ENCODE measurements at places on chromosomes 13 and 19. TPM values are rescaled to one million over a fixed set of nuclear protein-coding genes. Genes with fewer than 3 reads are reported as not detected.

- no peak for DNase-seq
These were observed 276.9 kb upstream of the SGCG start for GRCh38 chr13:22903925-22904324.

- DNase-seq = no peak
These were observed 13.9 kb upstream of the PAK4 start for GRCh38 chr19:39111593-39112199.

DNA sequence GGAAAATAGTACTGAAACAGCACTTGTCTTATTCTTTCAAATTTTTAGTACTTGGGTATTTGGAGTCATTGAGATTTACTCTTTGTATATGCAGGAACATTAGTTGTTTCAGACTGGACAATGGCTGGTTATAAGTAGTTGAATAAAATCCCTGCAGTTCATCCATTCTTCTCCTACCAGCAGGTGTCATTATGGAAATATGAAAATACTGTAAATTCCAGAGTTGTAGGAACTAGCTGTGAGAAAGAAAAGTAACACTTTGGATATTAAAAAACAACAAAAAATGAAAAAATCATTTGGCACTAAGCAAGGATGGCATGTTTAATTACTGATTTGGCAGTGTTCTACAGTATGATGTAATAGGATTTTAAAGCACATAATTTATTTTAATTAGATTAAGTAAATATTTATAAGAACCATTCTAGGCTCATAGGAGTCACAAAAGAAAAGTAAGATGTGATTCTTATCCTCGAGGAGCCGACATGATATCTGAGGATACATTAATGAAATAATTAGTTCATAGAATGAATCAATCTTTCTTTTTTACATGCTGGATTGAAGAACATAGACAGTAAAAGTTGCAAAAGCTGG is 155.3 kb downstream of the KCNRG start:
- no peak for DNase-seq

CEACAM21 gene
- total RNA-seq = 0.27 TPM

- no peak for DNase-seq
These were observed 6.9 kb upstream of the JUNB start for GRCh38 chr19:12784394-12784870.

TPTE2 gene
- not detected for total RNA-seq

DNA sequence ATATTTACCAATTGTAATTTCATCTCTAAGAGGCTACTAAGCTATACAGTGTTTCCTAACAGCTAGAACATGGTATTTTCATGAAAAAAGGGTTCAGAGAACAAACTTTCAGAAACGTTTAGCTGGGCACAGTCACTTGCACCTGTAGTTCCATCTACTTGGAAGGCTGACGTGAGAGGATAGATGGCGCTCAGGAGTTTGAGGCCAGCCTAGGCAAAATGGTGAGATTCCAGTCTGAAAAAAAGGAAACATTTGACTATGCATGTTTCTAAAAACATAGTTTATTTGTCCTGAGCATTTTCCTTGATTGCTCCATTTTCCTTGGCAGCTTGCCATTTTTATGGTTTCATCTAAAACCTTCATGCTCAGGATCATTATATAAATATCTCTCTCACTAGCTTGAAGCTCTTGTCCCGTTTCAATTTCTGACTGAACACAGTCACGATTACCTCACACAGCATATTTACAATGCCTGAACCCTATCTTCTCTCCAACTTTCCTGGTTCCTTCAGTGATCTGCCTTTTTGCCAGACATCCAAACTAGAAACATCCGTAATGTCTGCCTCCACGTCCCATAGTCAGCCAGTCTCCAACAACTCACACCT is 200.8 kb downstream of the RGCC start:
- no peak for DNase-seq

DNA sequence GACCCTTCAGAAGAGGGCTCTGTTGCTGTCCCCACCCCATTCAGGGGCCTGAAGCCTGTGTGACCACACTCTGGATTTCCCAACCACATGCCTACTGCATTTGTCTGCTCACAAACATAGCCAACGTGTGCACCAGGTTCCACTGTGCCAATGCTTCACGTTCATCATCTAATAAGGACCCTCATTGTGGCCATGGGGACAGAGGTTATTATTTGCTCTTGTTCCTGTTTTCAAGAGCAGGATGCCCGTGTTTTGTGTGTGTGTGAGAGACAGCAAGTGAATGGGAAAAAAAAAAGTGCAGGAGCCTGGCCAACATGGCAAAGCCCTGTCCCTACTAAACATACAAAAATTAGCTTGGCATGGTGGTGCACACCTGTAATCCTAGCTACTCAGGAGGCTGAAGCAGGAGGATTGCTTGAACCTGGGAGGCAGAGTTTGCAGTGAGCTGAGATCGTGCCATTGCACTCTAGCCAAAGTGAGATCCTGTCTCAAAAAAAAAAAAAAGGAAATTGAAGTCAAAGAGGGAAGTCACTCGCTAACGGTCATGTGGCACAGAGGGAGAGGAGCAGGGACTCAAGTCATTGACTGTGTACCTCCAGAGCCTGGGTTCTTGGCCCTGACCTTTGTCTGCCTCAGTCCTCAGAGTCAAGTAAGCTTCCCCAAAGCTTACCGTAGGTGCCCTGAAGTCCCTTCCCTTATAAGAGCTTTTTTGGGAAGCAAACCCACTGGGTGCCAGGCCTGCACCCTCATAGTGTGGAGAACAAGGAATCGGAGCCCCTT is 6.9 kb downstream of the B3GNT8 start:
- DNase-seq = no peak

DNA sequence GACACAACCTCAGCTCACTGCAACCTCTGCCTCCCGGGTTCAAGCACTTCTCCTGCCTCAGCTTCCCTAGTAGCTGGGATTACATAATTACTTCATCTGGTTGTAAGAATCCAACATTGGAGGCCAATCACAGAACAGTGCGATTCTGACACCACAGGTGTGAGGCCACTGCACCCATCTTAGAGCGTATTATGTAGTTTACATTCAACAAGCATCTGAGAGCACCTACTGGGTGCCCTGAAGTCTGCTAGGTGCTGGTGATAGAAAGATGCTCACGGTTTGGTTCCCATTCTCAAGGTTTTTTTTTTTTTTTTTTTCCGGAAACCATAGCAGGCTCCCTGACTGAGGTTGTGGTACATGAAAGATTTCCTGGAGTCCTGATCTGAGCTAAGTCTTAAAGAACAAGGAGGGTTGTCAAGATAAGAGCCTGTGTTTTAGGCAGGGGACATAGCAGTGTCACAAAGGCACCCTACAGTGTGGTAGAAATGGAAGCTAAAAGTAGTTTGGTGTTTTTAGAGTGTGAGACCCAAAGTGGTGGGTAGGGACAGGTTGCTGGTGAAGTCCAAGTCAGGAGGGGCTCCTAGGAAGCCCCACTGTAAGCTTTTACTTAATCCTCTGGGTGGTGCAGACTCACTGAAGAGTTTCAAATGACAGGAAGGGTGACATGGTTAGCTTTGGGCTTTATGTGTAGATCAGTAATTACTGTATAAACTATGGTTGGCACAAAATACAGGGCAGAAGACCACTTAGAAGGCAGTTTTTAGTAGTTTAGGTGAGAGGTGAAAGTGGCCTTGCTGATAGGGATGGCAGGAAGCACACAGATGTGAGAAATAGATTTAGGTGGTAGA is 15.2 kb downstream of the SAE1 start:
- no peak for DNase-seq

GRCh38 chr19:41843371-41843770 is 1.1 kb downstream of the LYPD4 start:
- DNase-seq = no peak

Data from cardiac septum (tissue), 1 donor.